Mesenteric fat pad (tissue), 1 donor: ENCODE measurements at places on chromosomes 4 and X. TPM values are rescaled to one million over a fixed set of nuclear protein-coding genes. Genes with fewer than 3 reads are reported as not detected.

DNA sequence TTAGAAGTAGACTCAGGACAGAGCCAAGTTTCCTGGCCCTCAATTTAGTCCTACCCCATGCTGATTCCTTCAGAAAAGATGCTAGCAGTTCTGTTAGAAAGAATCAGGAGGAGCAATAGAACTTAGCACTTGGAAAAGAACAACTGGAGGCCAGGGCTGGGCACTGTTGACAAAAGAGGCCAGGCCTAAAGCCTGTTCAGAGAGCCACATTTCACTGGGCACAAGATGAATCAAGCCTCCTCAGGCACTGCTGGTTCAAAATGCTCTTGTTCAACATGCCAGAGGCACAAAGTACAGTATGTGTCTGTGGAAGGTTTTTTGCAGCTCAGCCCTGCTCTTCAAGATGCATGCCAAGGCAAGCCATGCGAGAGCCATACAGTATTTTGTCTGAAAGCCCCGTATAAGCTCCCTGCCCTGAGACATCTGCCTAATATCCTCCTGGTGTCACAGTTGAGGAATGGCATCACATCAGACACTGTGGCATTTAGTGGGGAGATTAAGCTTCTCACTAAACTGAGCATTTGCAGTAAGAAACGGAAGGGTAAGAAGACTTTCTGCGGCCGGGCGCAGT is 53.7 kb downstream of the RASL11B start:
- DNase-seq, result no peak

Gene SFRP2
- total RNA-seq, result 38.2 TPM

GRCh38 chr4:20575486-20575885 is 124.8 kb upstream of the PACRGL start:
- DNase-seq, result no peak

Gene DSPP
- total RNA-seq, result not detected

DNA sequence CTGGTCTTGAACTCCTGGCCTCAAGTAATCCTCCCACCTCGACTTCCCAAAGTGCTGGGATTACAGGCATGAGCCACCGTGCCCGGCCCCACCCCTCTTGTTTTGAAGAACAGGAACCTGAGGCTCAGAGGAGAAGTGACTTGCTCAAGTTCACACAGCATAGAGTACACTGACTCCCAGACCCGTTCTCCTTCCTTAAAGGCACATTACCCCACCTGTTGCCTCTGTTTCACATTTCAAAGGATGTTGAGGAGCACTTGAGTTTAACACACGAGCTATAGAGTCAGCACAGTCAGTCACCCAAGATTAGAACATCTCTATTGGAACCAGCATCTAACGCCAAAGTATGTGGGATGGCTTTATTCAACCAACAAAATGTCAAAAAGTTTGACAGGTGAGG is 51.1 kb downstream of the RAI2 start:
- no peak for DNase-seq

Gene CFAP47
- not detected for total RNA-seq

- no peak for DNase-seq
Measured at GRCh38 chr4:15349531-15349935, 78.3 kb upstream of the C1QTNF7 start.
